ENCODE measurements at places on chromosomes 6 and 20.

- DNase-seq: no peak
These were observed 20.3 kb downstream of the TTPAL start for GRCh38 chr20:44495802-44496481.

- no peak for DNase-seq
These were observed 43.8 kb downstream of the TAF4 start for GRCh38 chr20:62021793-62022385.

- DNase-seq: no peak
These were observed 271.1 kb downstream of the CDC5L start for GRCh38 chr6:44658571-44658970.

DNA sequence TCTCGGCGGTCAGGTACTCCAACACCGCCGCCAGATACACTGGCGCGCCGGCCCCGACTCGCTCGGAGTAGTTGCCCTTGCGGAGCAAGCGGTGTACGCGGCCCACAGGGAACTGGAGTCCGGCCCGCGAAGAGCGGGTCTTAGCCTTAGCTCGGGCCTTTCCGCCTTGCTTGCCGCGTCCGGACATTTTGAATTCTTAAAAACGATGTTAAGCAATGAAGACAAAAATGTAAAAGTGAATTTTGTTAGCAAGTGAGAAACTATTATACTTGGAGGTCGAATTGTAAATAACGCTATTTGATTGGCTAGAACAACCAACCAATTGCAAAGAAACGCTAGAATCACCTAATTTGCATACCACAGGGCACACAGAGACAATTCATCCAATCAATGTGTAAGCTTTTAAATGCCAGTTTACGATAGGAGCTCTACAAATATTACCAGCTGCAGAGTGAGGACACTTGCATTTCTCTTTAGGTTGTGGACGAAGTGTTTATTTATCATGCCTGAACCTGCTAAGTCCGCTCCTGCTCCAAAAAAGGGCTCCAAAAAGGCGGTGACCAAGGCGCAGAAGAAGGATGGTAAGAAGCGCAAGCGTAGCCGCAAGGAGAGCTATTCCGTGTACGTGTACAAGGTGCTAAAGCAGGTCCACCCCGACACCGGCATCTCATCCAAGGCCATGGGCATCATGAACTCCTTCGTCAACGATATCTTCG is 112.0 kb downstream of the HFE start:
- no peak for DNase-seq

DNA sequence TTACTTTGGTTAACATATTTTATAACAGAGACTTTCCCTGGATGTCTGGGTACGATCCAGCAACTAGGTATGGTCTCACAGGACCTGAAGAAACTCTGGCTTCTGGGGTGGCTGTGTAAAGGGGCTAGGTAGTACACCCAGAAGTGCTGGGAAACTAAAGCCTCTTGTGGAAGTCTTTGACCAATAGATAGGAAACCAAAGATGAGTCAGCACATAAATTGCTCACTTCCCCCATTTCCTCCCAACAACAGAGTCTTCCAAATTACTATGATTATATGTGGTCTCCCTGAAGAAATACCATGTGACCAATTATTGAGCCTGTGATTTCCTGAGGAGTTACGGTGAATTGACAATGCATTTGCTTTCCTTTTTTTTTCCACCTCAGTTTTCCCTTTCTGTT is 26.8 kb upstream of the TBX18 start:
- no peak for DNase-seq

- no peak for DNase-seq
These were observed 179.7 kb upstream of the CDH4 start for GRCh38 chr20:61072398-61072797.

- no peak for DNase-seq
These were observed 488.3 kb downstream of the CDKAL1 start for GRCh38 chr6:21022343-21023107.

GRCh38 chr20:34544109-34544796 is 14.3 kb upstream of the MAP1LC3A start:
- no peak for DNase-seq

DNA sequence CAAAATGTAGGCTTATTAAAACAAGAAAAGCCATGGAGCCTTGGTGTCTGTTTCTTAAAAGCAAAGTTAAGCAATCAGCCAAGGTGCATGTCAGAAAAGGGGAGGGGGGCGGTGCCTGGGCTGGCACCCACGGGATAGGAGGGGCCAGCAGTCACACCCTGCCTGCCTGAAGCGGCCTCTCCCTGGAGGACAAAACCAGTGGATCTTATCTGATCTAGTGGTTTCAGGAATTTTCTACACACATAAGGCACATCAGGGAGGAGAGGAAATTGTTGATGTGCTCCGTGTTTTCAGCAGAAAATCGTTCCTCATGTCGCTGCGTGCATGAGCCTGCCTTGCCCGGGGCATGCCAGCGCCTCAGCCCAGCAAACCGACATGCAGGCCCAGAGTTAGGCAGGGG is 276.4 kb downstream of the TAF4 start:
- no peak for DNase-seq

- no peak for DNase-seq
These were observed 203.0 kb downstream of the EPM2A start for GRCh38 chr6:145532361-145532760.

GRCh38 chr6:106519460-106520394 is 109.6 kb downstream of the RTN4IP1 start:
- no peak for DNase-seq

DNA sequence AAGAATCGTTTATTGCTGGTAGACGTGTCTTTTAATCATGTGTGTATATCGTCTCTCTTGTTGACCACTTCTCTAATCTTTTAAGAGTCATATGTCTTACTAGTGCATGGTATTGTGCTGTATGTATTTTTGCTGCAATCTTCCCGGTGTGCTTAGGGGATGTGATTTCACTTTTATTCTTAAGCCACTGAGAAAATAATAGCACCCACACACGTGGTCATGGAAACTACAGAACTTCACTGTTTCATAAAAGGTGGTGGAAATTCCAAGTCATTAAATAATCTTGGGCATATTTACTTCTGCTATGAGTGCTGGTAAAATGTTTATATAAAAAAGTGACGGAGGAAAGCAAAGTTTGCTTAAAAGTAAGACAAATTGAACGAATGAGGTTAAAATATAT is 3.0 kb upstream of the CDYL start:
- DNase-seq: no peak

DNA sequence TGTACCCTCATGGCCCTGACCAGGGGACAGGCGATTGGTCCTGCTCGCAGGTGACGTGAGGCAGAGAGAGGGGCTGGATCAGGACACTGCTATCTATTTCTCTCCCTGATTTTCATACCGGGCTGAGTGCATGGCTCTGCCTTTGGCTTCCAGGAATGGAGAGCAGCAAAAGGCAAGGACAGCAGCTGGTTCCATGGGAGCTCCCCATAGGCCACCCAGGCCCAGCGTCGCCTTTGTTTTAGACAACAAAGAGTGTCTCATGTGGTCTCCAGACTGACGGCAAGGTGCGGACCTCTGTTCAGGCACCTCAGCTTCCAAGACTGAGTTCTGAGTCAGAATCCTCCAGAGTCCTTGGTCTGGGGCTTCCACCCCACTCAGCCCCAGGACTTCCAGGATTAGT is 123.1 kb downstream of the VEGFA start:
- no peak for DNase-seq

- no peak for DNase-seq
These were observed 327.6 kb upstream of the HTR1E start for GRCh38 chr6:86609549-86610388.

DNA sequence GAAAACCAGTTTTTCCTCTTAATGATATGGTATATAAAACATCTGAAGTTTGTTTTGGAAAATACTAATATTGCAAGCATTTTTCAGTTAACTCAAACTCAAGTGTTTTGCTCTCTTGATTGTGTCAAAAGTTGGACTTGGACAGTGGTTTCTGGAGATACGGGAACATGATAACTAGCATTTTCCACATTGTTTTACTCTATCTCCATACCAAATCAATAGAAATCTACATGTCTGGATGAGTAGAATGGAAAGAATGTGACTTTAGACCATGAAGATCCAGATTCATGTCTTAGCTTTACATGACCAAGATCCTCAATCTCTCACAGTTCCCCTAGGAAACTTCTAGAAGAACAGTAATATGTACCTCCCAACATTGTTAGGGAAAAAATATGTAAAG is 22.2 kb upstream of the FBXO30 start:
- DNase-seq: no peak

- no peak for DNase-seq
These were observed 170.1 kb downstream of the HS3ST5 start for GRCh38 chr6:114172576-114173260.

GRCh38 chr6:35034411-35035191 is 106.5 kb downstream of the TCP11 start:
- DNase-seq: no peak

GRCh38 chr6:108407904-108408827 is 113.3 kb downstream of the AFG1L start:
- no peak for DNase-seq

- DNase-seq: no peak
These were observed 176.5 kb downstream of the SLC16A10 start for GRCh38 chr6:111263837-111264236.

DNA sequence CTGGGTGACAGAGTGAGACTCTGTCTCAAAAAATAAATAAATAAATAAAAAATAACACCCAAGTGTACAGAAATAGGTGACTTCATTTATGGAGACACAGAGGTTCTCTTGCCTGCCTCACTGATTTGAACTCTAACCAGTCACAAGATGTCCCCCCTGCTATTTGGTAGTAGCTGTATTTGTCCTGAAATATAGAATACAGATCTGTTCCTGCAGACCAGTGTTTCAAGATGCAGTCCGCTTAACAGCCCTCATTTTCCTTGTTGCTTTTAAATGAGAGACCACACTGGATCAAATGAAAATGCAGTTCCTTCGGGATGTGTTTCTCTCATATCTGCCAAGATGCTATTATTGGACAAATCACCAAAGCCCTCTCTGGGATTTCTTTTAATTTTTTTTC is 7.6 kb downstream of the PLCB4 start:
- no peak for DNase-seq

DNA sequence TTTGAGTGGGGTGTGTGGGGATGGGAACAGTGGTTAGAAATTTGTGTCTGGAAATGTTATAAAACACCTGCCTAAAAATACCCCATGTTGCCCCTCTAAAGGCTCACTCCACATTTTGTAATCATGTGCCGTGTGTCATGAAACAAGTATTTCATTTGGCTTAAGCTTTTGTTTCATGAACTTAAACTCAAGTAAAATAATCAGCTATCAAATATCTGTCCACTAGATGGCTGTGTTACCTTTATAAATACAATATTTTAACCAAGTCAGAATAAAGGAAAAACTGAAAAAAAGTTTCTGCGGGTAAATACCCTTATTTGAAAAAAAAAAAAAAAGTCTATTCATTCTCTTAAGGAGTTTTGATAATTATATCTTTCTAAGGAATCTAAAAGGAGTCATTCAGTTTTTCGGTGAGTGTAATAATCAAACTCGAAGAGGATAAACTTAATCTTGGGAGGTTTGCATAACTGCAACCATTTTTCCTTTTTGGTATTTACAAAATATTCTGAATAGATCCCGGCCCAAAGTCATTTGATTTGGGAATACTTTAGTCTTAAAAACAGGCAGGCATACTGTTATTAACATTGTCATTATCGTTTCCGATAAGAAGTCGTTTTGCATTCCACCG is 29.9 kb upstream of the MTRF1L start:
- DNase-seq: no peak

GRCh38 chr6:145823328-145823944 is 8.8 kb upstream of the FBXO30 start:
- no peak for DNase-seq

DNA sequence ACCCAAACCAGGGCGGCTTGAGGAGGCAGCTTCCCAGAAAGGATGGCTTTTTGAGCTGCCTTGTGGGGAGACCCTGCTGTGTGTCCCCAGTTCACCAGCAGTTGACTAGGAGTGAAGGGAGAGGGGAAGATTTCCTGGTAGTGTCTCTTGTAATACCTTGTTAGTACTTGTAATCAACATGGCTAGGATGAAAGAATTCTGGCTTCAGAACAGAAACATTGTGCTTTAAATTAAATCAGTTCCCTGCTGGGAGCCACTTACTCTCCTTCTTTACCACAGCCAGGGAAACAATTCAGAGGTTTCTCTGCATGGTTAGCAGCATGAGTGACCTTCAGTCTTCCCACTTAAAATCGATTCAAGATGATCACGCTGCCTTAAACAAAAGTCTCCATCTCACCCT is 525.4 kb upstream of the ID4 start:
- DNase-seq: no peak

GRCh38 chr6:156125844-156126243 is 651.3 kb upstream of the ARID1B start:
- no peak for DNase-seq

DNA sequence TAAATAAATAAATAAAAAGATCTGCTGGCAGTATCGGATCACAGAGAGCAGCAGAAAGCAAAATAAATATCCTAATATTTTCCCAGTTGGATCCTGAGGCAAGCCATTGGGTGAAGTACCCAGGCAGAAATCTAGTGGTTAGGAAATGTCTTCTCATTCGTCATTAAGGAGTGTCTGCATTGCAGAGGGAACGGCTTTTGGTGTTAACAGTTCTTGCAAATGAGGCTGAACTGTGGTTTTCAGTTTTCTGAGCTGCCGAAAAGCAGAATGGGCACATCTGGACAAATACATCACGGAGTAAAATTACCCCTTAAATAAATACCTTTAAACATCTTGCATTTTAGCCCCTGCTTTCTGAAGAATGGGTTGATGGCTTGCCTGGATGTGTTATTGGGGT is 82.3 kb upstream of the MPC1 start:
- DNase-seq: no peak

GRCh38 chr6:38498085-38498484 is 141.6 kb downstream of the BTBD9 start:
- no peak for DNase-seq

DNA sequence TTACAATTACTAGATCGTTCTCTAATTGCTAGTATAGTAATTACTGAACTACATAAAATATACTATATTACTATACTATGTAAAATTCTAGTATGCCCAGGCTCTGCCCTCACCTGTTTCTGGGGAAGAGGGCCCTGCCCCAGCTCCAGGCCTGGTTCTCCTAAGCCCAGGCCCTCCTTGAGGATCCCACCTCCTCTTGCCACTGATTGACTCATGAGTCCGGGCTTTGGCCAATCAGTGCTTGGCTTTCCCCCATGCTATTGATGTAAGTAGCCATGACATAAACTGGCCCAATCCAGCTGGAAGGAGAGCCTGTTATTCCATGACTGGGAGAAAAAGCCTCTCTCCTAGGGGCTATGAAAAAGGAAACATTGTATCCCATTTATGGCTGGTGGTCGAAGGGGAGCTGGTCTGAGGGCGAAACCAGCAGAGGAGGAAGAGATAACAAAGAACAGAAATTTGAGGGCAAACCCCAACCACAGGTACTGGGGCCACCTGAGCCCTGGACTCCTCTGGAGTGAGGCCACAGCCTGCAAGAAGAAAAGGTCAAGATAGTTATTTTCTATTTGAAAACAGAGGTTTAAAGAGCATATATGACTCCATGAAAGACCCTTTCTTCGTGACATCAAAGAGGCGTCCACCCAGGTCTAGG is 129.3 kb upstream of the CD93 start:
- DNase-seq: no peak

- DNase-seq: no peak
These were observed 154.7 kb upstream of the RIN2 start for GRCh38 chr20:19603376-19603750.
